H1 (cell line): ENCODE measurements at places on chromosomes 5 and 9.

DNA sequence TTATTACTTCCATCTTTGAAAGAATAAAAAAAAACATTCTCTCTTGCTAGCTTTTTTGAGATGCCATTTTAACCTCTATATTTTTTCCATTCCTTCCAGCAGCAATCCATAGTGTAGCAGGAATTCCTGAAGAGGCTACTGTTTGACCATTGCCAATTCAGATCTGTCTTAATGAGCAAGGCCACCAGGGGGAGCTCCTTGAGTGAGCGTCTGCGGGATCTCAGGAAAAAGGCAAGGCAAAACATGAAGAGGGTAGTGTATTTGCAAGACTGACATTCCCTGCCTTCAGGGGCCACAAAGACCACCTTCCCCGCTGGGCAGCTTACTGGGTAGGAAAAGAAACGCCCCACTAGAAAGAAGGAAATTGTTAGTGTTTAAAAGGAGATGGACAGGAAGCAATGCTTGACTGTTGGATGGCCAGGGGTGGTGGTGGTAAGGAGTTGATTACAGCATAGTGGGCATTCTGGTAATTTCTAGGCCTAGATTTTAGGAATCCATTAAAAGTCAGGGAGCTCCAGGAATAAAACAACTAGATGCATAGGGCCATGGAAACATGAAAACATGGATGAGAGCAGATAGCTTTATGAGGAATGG, 206.6 kb upstream of the HAPLN1 start:
- no peaks in the 10 kb centered on the region for H3K4me1 ChIP-seq
- H3K4me3 ChIP-seq: no peak overlapping the region
- no peaks in the 10 kb centered on the region for H3K36me3 ChIP-seq
- H3K27me3 ChIP-seq: no peaks in the 10 kb centered on the region
- DNase-seq: peak; percentile 98
- H3K27ac ChIP-seq: no peak overlapping the region

- H3K4me3 ChIP-seq: no peak overlapping the region
- no peaks in the 10 kb centered on the region for H3K36me3 ChIP-seq
- DNase-seq: no peak
- H3K27ac ChIP-seq: no peak overlapping the region
Measured at GRCh38 chr5:151578326-151579025, 12.7 kb downstream of the FAT2 start.

DNA sequence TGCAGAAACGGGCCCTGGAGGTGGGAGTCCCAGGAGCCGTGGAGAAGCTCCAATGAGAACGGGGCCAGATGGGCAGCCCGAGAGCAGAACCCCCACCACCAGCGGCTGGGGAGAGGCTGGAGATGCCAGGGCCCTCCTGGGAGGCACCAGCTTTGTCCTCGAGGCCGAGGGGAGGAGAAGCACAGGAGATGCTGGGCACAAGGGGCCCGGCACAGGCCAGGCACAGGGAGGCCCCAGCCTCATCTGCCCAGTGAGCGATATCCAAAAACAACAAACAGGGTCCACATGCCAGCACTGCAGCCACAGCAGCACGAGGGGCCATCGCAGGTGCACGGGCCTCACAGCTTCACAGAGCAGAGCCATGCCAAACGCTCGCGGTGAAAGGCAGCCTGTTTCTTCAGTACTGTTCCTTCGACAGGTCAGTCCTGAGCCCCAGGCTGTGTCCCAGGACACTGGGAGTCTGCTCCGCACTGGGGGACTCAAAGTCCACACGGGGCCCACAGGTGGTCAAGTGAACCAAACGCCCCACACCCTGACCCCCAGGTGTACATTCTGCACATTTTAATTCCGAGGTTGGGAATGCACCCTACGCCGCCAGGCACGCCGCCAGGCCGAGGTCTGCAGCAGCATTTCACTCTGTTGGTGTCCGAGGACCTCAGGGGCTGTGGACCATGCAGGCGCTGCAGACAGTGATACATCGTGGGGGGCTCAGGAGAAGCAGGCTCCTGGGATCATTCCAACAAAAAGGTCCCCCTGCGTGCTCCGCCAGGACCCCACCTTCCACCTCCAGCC, 9.5 kb downstream of the LPCAT1 start:
- no peaks in the 10 kb centered on the region for H3K27me3 ChIP-seq
- H3K4me3 ChIP-seq: no peak overlapping the region
- H3K27ac ChIP-seq: peak overlapping the region; percentile 85
- H3K4me1 ChIP-seq: peaks cover 17% of the 10 kb centered on the region

DNA sequence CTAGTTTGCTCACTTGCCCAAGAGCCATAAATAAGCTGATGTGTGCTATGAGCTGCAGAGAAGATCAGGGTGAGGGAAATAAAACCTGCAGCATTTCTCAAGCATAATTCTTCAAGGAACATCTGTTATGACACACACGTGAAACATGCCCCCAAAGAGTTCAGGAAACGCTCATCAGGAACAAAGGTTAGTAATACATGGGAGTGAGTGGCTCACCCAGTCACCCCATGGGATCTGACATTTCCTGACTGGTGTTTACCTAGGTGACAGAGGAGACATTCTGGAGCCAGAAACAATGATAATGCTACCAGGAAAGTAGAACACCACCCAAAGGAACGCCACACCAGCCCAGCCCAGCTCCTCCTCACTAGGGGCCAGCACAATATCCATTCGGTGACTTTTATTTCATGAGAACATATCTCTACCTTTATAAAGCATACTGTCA, 66.0 kb downstream of the FRMD3 start:
- H3K27ac ChIP-seq: no peak overlapping the region
- no peaks in the 10 kb centered on the region for H3K36me3 ChIP-seq
- H3K4me3 ChIP-seq: no peak overlapping the region
- H3K27me3 ChIP-seq: no peaks in the 10 kb centered on the region

- no peaks in the 10 kb centered on the region for H3K36me3 ChIP-seq
- no peaks in the 10 kb centered on the region for H3K4me1 ChIP-seq
- no peak overlapping the region for H3K4me3 ChIP-seq
- H3K27me3 ChIP-seq: no peaks in the 10 kb centered on the region
- no peak for DNase-seq
Measured at GRCh38 chr9:110446171-110446570, 108.5 kb upstream of the TXNDC8 start.
